ENCODE measurements at places on chromosomes 12 and 14.

GRCh38 chr12:105382771-105383622 lies 52.5 kb downstream of the C12orf75 start:
- peak; percentile 69 for DNase-seq

DNA sequence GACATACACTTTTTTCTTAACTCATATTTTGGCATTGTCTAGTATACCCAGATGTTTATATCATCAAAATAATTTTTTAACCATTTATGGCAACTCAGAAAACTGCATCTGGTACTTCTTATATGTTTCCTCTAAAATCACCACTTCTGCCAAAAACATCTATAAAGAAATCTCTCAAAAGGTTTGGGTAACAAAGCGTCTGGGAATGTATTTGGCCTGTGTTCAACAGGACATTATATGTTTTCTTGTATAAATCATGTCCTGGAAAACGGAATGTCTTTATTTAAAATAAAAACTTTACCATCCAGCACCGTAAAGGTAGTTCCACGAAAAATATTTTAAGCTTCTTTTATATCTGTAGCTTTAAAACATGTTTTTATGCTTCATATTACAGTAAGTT lies 36.1 kb upstream of the FBLN5 start:
- no peak for DNase-seq

GRCh38 chr12:19847294-19848059 lies 408.2 kb downstream of the AEBP2 start:
- no peak for DNase-seq

DNA sequence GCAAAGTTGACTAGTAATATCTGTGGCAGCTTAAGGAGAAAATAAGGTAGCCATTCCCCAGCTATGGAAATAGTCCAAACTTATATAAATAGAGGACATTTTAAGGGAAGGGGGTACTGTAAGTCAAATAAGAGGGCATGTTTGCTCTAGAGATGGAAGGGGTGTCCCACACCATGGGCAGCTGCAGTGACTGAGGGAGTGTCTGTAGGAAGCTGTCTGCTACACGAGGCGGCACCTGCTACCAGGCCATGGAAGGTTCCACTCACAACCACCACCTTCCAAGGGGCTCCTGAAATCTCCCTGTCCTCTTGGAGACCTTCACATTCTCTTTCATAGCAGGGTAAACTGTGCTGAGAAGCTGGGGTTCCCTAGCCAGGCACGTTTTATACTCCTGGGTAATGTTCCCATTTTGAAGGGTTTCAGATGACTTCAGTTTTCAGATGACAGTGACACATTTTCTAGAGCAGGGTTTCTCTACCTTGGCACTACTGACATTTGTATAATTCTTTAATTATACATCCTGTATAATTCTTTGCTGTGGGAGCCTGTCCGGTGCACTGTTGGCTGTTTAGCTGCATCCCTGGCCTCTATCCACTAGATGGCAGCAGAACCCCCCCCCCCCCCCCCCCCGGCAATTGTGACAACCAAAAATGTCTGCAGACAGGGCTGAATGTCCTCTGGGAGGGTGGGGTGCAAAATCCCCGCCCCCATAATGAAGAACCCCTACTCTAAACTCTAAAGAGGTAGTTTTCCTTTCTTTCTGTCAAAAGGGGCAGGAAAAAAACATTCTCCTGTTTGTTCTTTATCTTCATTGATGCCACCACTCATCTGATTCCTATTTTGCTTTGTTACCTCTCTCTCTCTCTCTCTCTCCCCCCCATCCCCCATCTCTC lies 11.6 kb upstream of the SMCO2 start:
- DNase-seq = peak; percentile 24

DNA sequence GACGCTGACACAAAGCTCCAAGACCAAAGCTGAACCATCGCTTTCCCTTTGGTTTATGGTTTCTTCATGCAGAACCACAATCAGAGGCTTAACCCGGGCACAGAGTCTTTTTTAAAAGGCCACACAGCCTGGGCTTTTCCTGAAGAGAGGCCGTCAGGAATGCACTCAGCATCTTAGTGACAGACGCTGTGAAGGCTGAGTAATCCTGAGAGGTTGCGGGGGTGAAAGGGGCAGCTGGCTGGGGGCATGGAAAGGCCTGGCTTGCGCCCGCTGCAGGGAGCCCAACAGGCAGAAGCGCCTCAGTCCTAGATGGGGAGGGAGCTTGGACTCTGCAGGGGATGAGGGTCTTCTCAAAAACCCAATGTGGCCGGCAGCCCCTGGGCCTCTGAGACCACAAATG lies 13.6 kb downstream of the CTDSP2 start:
- no peak for DNase-seq

DNA sequence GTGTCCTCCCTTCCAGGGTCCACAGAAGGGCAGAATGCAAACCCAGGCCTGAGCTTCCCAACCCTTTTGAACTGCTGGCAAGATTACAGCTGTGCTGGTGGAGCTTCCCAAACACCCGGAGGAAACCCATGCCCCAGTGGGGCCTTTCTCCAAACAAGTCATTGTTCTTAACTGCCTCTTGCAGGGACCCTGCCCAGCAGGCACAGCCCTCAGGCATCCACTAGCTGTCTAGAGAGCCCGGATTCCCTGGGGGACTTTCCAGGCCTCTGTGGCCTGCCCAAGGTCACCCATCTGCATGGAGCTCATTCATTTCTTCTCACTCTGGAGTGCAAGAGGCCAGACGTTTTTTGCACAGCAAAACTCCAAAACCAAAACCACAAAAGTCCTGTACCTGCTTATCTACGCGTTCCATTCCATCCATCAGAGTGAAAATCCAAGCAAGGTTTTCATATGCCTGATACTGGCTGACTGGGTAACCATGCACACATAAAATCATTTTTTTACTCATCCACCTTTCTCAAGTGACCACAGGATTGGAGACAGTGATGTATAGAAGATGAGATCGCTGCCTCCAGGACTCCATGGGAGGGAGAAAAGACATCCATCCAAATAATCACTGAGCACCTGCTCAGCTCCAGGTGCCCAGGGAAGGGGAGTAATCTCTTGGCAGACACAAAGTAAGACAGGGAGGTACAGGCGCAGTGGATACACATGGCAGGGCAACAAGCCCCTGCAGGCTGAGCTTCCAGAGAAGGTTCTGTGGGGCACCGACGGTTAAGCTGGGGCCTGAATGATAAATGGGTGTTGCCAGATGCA lies 17.2 kb upstream of the BDKRB2 start:
- DNase-seq = no peak

DNA sequence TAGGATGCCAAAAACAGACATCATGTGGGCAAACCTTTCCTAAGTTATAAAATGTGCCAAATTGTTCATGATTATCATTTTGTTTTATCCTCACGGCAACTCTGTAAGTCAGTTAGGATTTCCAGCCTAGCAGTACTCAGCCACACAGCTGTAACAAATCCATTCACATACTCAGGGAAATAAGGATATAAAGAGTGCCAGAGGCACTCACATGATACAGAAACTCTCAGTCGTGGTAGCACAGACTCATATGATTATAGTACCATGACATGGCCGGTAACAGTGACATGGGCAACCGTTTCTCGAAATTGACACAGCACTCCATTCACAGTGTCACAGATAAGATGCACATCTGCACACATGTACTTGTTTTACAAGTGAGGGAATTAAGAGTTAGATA lies 344.2 kb downstream of the LRIG3 start:
- no peak for DNase-seq

- DNase-seq = no peak
These were observed 141.1 kb downstream of the HMGA2 start for GRCh38 chr12:65965358-65965757.

- DNase-seq = no peak
These were observed 44.6 kb upstream of the NPFF start for GRCh38 chr12:53551889-53552291.

DNA sequence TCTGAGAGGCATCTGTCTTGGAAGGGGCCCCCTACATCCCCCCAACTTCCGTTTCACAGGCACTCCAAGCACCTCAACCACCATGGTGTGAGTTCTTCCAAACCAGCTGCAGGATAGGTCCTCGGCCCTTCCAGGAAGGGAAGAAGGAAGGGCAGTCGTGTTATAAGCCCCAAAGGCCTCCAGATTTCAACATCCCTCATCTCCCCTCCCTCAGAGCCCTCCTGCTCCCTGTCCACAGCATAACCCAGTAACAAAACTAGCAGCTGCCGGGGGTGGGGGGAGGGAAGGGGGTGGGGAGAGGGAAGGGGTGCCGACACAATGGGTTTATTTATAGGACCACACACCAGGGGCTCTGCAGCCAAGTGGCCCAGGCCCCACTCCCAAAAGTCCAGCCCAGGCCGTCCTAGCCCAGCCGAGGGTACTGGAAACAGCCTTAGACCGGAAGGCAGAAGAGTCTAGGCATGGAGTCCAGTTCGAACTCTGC lies 18.3 kb downstream of the NCKAP5L start:
- peak; percentile 73 for DNase-seq

GRCh38 chr12:116416166-116416565 lies 138.7 kb upstream of the MED13L start:
- DNase-seq = peak; percentile 32

DNA sequence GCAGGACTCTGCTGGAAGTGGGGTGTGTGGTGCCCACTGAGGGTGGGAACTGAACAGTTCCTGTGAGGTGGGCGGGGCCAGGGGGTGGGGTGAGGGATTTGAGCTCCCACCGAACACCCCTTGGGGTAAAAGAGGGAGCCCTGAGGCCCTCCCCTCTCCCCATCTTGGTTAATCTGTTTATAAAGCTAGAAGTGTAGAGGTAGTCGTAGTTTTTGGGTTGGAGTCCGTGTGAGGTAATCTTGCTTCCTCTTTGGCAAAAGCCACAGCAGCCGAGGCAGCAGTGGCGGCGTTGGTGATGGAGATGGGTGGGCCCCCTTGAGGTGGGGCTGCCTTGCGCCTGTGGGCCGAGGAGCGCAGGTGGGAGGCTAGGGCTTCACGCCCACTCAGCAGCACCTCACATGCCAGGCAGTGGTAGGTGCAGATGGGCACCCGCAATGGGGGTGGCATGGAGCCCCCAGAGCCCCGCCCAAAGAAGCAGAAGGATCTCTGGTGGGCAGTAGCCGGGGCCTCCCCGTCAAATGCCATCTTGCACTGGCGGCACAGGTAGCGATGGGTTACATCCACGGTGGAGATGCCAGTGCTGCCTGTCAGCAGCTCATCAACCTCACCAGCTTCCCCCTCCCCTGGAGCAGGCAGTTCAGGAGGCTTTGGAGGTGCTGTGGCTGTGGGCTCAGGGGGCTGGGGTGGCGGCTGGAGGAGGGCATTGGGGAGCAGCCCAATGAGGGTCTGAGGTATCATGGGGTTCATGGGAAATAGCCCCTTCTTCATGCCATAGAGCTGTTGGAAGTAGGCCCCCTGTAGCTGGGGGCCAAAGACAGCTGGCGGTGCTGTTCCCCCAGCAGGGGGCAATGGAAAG lies 29.6 kb downstream of the ZFHX2 start:
- no peak for DNase-seq

- no peak for DNase-seq
These were observed 68.0 kb downstream of the RASSF3 start for GRCh38 chr12:64678248-64678647.

DNA sequence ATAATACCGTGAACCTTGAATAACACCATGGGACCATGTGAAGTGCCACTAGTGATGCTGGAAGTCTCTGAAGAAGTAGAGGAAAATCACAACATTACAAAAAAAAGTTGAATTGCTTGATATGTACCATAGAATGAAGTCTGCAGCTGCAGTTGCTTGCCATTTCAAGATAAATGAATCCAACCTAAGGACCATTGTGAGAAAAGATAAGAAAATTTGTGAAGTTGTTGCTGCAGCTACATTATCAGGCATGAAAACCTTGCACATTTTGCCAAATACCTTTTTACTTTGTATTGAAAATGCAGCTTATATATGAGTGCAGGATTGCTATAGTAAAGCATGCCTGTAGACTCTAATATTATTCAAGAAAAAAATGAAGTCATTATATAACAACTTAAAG lies 126.5 kb downstream of the NUBPL start:
- DNase-seq = no peak

DNA sequence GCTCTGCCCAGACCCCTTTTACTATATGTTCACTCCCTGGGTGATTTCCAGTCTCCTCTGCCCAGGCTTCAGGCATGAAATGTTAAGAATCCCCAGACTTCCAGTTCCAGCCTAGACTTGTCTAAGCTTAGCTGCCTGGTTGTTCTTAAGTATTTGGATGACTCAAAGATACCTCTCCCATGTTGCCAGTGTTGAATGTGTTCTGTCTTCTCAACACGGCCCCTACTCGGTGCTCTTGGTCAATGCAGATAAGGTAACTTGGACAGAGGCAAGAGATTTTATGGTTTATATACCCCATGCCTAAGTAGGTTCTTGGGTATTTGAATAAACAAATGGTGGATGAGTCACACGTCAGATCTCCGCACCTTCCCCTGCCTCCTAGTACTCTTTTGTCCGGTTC lies 13.6 kb downstream of the PIWIL1 start:
- DNase-seq = no peak

GRCh38 chr12:110180591-110181005 lies 56.4 kb downstream of the IFT81 start:
- no peak for DNase-seq

DNA sequence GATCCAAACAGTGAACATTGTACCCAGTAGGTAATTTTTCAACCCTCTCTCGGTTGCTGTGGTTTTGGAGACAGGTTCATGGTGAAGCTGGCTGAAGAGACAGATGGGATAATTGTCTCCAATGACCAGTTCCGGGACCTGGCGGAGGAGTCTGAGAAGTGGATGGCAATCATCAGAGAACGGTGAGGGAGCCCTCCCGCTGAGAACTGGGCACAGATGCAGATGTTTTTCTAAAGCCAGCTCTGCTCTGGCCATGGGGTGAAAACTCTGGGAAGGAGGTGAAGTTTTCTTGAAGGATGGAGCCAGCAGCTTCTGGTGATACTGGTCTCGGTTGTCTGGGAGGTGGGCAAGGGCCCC lies 6.2 kb downstream of the KHNYN start:
- DNase-seq = no peak

GRCh38 chr12:66549050-66549389 lies 129.9 kb downstream of the GRIP1 start:
- DNase-seq = no peak

GRCh38 chr14:106222731-106223130 lies 696.3 kb downstream of the TMEM121 start:
- no peak for DNase-seq

- no peak for DNase-seq
These were observed 62.3 kb downstream of the NT5DC3 start for GRCh38 chr12:103778781-103779180.

DNA sequence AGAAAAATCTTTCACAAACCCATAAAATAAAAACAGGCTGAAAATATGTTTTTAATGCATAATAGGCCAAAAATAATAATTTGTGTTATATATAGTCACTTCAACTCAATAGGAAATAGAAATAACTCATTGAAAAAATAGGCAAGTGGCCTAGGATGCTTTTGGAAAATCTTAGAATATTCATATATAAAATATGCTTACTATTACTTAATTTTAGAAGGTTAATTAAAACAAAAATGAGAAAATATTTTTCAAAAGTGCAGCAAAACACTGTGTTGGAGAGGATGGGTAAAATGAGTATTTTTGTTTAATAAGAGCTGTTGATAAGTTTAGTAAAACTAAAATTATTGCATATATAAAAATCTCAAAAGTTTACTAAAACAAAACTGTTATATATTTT lies 308.0 kb upstream of the ATXN7L3B start:
- DNase-seq = no peak

DNA sequence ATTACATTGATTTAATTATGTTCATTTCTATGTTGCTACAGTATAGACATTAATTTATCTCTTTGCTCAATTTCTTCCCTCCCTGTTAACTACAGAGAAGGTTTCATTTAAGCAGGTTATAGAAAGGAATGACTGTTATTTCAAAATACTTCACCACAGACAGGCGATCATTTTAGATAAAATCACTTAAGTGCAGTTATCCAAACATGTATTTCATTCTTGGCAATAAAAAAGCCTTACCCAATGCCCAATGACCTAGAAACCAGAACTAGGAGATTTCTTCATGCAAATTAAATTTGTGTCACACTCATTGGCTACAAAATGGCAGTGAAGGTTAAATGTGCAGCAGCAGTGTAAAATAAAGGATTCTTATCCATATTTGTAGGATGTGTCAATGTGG lies 266.4 kb downstream of the KCNH5 start:
- DNase-seq = no peak

Data from H7 (cell line).